Esophagus muscularis mucosa (tissue), 4 donors: ENCODE measurements at places on chromosomes 6 and 20. TPM values are rescaled to one million over a fixed set of nuclear protein-coding genes. Genes with fewer than 3 reads are reported as not detected.

Gene OR2H1
- not detected for total RNA-seq

Gene ASIP
- total RNA-seq: not detected

Gene APMAP
- total RNA-seq: 35.6 TPM

Gene ARMH2
- total RNA-seq: not detected

Gene TRIM15
- total RNA-seq: not detected

Gene TNFRSF21
- 37.0 TPM for total RNA-seq

Gene RGS17
- total RNA-seq: 0.06 TPM

Gene TFAP2C
- 3.4 TPM for total RNA-seq

Gene ZBTB9
- total RNA-seq: 3.5 TPM

Gene TULP1
- not detected for total RNA-seq

Gene TBXT
- total RNA-seq: not detected

Gene CLIC5
- 7.2 TPM for total RNA-seq

Gene LCA5
- total RNA-seq: 5.2 TPM

Gene EEF1A2
- 1.7 TPM for total RNA-seq

Gene PCK1
- 0.06 TPM for total RNA-seq

Gene ALDH5A1
- 3.3 TPM for total RNA-seq

Gene KCNQ2
- not detected for total RNA-seq

Gene SPTLC3
- total RNA-seq: 12.5 TPM

Gene ZNF165
- total RNA-seq: 1.1 TPM

Gene UBE2V1
- total RNA-seq: 81.8 TPM
